GM23248 (cell line): ENCODE measurements at places on chromosomes 2 and 18. TPM values are rescaled to one million over a fixed set of nuclear protein-coding genes. Genes with fewer than 3 reads are reported as not detected.

- no peak for DNase-seq
Observed at GRCh38 chr2:222431869-222432268, 7.5 kb downstream of the SGPP2 start.

NUP35 gene
- polyA plus RNA-seq: 10.9 and 11.3 TPM in 2 replicates

DNA sequence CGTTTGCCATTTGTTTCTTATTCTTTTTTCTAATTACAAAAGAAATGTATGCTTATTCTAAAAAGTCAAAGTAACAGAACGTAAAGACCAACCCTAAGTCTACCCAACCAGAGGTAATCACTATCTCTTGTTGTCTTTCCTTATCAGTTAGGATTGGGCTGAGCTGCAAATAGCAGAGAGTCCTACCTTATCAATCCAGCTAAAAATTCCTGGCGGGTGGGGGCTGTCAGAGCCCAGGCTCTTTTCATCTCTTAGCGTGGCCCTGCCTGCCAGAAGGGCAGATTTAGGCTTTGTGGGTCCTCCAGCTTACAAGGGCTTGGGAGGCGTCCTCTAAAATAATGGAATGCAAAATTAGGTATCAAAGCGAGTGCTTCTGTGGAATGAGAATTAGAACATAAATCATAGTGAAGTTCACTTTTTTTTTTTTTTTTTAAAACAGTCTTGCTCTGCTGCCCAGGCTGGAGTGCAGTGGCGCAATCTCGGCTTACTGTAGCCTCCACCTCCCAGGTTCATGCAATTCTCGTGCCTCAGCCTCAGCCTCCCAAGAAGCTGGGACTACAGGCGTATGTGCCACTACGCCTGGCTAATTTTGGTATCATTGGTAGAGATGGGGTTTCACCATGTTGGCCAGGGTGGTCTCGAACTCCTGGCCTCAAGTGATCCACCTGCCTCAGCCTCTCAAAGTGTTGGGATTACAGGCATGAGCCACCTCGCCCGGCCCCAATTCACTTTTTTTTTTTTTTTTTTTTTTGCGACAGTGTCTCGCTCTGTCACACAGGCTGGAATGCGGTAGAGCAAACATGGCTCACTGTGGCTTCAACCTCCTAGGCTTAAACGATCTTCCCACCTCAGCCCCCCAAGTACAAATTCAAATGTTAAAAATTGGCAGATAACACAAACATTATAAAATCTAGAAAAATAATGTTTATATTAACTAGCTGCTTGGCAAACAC lies 57.4 kb upstream of the B3GNT7 start:
- no peak for DNase-seq

DNA sequence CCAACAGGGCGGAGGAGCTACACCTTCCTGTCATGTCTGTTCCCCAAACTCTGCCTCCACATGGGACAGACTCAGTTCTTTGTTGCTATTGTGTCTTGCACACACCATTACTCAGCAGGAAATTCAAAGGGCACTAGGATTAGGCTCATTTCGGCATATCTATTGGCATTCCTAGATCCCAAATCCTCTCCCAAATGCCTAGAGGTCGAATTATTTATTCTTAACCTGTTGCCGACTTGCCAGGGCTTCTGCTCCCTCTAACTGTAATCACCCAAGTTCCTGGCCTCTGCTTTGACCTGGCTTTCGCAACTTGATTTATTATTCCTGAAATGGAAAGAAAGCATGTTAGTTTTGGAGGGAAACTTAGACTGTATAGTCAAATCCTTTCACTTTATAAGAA lies 67.8 kb upstream of the ST6GAL2 start:
- no peak for DNase-seq

DNA sequence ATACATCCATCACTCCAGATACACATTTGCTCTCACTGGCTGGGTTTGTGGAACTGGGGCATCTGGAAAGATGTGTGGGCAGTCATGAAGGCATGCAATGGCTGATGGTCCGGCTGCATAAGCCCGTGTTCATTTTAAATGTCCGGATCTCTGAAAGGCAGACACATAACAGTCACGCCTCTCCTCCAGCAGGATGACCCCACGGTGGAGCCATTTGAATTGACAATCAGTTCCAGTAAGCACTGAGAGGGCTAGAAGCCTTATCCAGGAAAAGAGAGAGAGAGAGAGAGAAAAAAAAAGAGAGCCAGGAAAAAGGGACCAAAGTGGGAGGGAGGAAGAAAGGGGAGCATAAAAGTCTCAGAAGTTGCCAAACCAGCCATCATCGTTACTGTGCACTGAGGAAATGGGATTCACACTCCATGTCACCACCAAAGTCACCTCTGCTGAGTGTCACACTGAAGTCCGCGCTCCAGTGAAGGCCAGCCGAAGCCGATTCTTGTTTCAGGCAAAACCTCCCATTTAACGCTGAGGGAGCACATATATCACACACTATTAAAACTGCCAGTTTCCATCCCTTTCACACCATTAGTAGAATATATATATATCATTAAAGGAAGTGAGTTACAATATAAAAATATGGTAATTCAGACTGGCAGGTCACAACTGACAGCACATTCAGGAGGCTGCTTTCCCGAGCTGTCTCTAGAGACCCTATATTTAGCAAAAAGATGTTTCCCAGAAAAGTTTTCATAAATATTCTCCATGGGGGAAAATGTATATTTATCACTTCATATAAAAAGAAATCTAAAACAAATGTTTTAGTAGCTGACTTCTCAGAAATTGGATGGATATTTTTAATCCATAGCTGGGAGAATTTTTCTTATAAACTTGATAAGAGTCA lies 142.0 kb downstream of the ACTR3 start:
- no peak for DNase-seq

GRCh38 chr2:44767691-44768090 lies 173.8 kb upstream of the SIX3 start:
- DNase-seq: no peak

- no peak for DNase-seq
Observed at GRCh38 chr2:138105358-138105757, 141.1 kb downstream of the HNMT start.

EVX2 gene
- not detected in 2 replicates for polyA plus RNA-seq
